Activated CD8-positive, alpha-beta memory T cell treated with anti-CD3 and anti-CD28 coated beads for 4 hours (primary cell): ENCODE measurements at places on chromosomes 3 and 15.

DNA sequence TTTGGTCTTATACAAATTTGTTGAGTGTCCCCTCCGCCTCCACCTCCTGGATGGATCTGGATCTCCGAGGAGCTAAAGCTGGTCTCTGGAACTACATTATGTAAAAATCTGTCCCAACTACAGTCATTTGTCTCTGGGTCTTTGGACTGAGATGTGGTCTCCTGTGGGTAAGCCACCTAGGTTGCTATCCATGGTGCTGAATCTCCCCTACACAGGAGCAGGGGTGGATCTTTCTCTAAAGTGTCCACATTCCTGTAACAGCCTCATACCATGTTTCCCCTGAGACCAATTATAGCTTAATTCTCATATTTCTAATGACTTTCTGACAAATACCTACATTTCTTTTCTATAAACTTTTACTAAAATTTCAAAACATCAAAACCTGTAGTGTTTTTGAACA lies 625.8 kb downstream of the TAFA4 start:
- DNase-seq = no peak

GRCh38 chr3:11434017-11434526 lies 161.9 kb downstream of the ATG7 start:
- no peak for DNase-seq

- DNase-seq = no peak
Measured at GRCh38 chr15:29087521-29088285, 181.9 kb downstream of the NSMCE3 start.

DNA sequence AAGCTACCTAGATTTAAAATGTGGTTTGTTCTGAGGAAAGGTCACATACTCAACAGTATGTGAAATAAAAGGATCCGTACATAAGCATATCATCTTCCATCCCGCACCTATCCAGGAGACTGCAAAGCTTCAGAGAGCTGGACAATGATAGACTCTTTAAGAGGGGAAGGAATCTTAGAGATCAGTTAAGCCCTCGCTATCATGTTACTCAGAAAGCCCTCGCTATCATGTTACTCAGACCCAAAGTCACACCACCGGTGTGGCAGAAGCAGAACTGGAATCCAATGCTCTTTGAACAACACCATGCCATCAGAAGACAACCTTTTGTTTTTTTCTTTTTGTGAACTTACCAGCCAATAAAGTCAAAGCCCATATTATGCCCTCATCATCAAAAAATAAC lies 5.8 kb downstream of the ANO10 start:
- DNase-seq = no peak

DNA sequence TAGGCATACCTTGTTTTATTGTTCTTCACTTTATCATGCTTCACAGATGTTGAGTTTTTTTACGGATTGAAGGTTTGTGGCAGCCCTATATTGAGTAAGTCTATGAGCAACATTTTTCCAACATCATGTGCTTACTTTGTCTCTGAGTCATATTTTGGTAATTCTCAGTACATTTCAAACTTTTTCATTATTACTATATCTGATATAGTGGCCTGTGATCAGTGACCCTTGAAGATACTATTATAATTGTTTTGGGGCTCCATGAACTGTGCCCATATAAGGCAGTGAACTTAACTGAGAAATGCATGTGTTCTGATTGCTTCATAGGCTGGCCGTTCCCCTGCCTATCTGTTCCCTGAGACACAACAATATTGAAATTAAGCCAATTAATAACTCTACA lies 42.8 kb upstream of the NSMCE3 start:
- DNase-seq = no peak

DNA sequence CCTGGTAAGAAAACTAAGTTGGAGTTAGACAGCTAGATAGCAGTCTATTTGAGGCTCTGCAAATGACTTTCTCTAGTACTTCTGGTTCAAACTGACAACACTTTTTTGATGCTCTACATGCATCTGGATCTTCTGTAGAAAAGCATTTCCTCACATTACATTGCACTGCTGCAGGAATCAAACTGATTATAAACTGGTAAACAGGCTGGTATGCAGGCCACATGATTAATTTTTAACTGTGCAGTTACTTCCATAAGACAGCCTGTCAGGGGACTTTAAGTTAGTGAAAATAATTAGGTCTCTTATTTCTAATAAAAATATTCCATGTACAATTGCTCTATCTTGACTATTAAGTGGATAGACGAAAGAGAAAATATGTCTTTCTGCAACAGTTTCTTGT lies 550.0 kb upstream of the ALCAM start:
- DNase-seq = no peak

GRCh38 chr3:174340624-174341587 lies 518.2 kb upstream of the NAALADL2 start:
- DNase-seq = no peak

DNA sequence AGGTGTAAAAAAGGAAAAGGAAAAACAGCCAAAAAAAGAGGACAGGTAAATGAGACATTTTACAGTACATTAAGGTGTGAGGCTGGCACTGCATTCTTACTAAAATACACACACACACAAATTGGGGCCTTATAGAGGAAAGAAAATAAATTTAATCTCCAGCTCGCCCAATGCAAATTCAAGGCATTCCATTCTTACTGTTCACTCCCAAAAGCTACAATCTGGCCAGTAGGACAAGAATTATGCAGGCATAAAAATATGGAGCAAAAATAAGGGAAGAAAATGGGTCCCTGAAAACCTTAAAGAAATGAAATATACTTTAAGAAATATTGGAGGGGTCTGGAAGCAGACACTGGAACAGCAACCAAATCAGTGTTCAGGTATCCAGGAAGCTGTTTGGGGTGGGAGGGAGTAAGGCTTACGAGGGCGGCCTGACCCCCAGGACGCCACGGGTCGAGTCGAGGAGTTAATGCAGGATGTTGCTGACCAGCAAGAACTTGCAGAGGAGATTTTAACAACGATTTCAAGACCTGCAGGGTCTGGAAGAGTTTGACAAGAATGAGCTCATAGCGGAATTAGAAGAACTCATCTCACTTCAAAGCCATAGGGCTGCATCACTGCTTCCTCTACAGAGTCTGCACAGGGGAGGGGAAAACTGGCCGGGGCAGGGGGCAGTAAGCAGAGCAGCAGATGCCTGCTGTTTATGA lies 245.5 kb downstream of the TBL1XR1 start:
- no peak for DNase-seq

DNA sequence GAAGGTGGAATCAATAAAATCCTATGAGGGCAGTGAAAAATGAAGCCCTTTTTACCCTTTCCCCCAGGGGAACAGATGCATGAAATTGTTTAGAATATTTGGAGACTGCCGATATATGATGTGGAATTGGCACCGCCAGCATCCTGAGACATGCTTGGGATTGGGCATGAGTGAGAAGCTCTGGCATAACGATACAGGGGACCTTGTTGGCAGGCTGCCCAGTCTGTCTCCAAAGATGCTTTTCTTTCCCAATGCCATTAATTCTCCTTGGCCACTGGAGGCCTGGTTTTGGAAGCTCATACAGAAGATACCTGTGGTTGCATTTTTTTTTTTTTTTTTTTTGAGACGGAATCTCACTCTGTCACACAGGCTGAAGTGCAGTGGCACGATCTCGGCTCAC lies 800.6 kb upstream of the LMCD1 start:
- no peak for DNase-seq

DNA sequence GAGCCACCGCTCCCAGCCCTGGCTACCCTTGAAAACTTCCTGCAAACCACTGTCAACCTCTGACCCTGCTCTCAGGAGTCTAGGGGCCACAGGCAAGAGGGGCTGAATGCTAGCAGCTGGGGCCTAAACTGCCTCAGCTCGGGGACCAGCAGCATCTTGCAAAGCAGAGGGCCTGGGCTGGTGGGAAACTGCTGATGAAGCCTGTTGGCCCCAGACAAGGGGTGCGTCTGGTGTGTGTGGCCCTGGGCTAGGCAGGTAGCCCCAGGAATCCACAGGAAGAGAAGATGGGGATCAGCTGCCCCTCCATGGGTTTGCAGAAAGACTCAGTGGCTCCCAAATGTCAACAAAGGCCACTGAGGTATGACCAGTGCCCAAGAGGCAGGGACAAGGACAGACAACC lies 8.2 kb upstream of the POLG start:
- no peak for DNase-seq

DNA sequence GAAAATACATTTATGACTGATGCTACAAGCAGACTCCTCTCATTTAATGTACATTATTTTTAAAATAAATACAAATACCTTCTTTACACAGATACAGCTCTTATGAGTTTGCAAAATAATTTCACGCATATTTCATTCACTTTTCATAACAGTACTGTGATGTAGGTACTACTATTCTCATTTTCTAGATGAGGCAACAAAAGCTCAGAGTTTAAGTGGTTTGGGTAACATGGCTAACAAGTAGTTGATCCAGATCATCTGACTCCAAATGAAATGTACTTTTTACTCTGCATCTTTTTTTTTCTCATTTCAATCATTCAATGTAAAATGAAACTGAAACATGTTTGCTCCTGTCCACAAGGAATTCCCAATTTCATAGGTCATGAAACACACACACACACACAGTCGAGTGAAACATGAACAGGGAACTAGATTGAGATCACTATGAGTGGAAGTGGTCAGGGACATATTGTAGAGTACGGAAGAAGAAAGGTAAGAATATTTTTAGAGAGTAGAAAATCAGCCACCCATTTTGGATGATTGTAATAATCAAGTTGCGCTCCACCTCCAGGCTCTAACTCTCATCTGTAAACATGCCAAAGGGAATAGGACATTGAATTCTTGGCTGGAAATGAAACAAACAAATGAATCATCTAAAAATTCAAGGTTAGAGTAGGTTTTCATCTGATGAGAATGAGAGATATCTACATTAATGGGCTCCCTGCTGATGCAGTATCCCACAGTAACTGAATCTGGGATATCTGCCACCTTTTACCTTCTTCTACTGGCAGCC lies 92.4 kb downstream of the CLDN1 start:
- no peak for DNase-seq

DNA sequence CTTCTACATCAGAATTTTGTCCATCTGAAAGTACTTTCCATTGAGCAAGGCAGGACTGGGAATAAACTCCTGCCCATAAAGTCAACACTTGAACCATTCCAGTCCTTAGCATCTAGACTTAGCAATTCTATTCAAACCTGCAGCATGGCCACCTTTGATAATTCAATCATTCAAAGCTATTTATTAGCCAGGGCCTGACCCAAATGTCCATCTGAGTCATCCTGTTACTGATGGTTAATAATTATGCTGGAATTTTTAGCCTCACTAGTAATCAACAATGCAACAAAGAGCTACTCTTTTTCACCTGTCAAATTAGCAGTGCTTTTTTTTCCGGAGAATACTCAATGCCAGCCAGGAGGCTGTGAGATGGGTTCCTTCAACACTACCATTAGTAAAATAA lies 72.7 kb upstream of the SNRK start:
- DNase-seq = no peak

DNA sequence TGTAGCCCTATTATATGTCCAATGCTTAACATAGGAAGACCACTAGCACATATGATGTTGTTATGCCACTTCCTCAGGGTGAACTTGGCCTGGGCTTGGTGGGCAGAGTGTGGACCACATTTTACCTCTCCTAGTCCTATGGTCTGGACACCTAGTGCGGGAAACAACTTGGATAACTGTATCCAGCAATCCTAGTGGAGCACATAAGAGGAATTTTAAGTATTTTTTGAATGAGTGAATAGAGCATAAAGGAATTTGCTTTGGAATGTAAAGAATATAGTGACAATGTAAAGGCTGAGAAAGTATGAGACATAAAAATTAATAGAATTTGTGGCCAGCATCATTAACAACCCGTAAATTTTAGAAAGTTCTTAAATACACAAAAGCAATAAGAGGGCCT lies 528.9 kb downstream of the IGSF11 start:
- DNase-seq = no peak

DNA sequence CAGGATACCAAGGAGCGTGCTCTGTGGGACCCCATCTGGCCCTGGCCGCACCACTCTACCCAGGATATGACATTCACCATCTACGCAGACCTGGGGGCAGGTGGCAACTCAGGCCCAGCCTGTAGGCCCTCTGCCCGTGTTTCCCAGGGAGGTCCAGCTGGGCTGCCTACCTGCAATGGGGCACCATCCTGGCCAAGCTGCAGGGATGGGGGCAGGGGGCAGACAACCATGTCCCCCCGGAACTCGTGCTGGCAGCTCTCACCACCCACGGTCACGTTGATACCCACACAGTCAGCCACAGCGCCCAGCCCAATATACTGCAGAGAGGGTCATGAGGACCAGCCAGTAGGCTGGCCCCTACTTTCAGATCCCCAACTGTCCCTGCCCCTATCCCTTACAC lies 7.9 kb downstream of the MST1R start:
- no peak for DNase-seq

DNA sequence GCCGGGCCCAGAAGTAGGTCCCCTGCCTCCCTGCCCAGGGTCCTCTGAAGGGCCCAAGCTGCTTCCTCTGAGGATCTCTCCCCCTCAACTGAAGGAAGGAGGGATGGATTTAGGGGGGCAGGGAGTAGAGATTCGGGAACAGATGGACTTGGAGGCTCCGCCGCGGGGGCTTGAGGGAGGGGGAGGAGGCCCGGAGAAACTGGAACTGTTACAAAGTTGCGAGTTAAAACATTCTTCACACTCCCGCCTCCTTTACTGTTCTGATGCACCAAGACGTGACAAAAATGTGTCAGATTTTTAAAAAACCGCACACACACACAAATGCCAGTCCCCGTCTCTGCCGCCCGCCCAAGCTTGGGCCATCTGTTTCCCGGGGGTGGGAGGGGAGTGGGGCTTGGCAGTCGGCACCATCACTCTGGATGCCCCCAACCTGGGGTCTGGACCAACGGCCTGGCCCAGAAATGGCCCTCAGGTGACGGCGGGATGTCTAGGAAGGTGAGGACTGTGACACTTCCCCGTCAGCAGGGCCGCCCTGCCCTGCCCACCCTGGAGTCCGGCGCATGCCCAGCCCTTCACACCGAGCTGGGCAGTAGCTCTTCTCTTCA lies 25.0 kb upstream of the LINGO1 start:
- DNase-seq = no peak

DNA sequence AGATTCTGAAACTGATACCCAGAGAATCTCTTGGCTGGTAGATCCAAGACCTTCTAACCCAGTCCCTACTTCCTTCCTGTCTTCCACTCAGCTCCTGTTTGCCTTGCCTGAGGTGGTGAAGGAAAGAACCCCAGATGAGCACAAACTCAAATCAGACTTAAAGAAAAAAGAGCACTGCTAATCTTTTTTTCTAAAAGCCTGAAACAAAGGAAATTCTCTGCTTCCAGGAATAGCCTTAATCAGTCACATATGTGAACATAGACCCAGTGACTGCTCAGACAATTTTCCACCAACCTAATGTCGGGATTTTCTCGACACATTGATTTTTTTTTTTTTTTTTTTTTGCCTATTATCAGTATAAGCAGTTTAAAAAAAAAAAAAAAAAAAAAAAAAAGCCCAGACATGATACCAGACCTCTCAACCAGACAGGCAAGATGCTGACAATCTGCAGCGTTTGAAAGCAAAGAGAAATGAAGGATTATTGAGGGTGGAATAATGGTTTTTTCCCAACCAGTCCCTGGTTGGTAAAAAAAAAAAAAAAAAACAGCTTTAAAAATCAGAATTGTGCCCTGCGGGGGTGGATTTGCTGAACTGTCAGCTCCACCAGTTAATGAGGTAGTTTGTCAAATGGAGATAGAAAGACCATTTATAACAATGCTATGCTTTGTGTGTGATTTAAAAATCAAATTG lies 256.8 kb upstream of the RARB start:
- DNase-seq = no peak
